ENCODE measurements at places on chromosomes 16 and 17.

- no peak for DNase-seq
Measured at GRCh38 chr17:30450125-30451027, 26.8 kb upstream of the GOSR1 start.

DNA sequence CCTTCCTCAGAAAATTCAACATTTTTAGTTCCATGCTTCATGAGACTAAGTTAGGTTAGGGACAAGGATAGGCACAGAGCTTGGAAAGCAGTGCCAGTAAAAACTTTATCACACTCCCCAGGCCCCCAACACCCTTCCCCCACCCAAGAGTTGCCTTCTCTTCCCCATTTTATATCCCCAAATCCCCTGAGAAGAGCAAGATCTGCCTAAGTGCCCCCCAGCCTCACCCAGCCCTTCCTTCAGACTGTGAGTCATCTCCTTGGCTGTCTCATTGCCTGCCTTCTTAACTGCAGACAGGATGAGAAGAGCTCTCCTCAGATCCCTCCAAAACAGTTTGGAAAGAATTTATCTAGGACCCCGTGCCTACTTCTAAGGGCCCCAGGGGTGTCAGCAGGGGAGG is 55.8 kb downstream of the NEUROD2 start:
- DNase-seq = no peak

GRCh38 chr16:28326881-28327610 is 34.7 kb downstream of the SBK1 start:
- DNase-seq = peak; percentile 68

DNA sequence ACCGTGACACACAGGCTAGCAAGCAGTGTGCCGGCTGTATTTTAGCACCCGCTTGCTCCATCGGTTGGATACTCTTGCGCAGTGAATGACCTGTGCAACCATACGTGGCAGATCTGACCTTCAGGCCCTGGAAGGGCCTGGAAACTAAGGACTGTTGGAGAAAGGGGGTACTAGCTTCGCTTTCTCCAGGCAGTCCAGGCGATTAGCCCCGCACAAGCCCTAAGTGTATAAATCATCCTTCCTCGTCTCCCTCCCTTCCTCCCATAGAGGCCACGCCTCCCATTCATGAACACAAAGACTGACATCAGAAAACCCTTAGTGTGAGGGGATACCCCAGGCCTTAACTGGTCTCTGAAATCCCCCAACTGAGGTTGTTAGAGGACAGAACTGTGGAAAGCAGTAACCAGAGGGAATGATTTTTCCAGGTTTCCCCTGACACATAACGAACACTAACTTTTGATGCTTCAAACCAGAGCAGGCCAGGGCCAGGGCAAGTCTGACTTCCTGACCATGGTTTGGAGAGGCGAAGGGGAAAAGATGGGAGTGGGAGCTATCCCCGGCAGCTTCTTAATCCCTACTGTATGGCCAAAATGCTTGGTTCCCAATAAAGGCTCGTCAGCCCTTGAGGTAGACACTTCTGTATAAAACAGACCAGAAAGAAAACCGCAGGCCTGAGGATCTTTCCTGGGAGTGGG is 1.4 kb upstream of the DYNLL2 start:
- no peak for DNase-seq

GRCh38 chr16:55539488-55539887 is 27.0 kb upstream of the CAPNS2 start:
- no peak for DNase-seq

GRCh38 chr16:90020838-90021382 is 1.7 kb upstream of the DBNDD1 start:
- DNase-seq = peak; percentile 45

DNA sequence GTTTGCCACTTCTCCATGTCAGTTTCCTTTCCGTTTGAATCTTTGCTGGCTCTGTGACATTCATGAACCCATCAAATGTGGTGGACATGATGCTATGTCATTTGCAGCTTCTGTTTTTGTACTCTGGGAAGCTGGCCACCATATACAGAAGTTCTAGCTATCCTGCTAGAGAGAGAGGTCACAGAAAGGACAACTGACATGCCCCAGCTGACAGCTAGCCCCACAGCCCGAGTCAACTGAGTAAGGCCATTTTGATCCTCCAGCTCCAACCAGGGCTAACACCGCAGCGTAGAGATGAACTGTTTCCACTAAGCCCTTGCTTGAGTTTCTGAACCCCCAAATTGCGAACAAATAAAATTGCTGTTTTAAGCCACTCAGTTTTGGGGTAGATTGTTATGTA is 33.8 kb downstream of the CCDC42 start:
- DNase-seq = no peak

DNA sequence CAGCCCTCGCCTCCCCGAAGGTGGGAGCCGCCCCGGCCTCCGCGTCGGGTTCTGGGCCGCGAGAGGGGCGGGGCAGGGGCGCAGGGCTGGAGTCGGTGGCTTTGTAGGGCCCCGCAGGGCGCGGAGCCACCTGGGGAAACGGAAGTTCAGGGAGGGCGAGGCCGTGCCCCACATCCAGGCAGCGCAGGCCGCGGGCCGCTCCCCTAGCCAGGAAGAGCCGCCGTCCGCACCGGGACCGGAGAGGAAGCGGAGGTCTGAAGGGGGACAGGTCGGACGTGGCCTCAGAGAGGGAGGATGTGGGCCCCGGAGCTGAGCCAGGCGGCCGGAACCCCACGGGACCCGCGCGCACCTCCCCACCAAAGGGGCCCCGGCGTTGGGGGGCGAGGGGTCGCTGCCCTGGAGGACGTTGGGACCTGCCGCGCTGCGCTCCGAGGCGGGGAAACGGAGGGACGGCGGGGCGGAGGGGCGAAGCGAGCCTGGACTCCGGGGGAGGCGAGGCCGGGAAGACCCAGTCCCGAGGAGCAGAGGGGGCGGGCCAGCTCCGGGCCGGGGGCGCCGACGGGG is 482 bp upstream of the SLC16A3 start:
- peak; percentile 50 for DNase-seq

- DNase-seq = no peak
Measured at GRCh38 chr16:85865-86264, 7.8 kb downstream of the MPG start.

DNA sequence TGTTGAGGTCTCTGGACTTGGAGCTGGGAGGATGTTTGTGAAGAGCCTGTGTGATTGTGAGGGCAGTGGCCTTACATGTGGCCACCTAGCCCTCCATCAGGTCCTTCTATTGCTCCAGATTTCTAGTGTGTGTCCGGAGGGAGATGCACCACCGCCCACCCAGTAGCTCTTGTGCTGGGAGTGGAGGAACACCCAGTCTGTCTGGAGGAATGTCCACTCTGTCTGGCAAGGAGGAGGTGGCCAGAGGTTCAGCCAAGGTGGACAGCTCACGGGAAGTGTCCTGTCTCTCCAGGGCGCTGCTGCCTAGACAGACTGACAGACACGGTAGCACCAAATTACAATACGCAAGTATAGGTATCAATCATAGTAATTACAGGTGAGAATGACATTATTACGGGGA is 10.6 kb downstream of the RPTOR start:
- DNase-seq = no peak

Data from suppressor macrophage treated with lipopolysaccharide for 4 hours (primary cell).